GM19239 (cell line): ENCODE measurements at places on chromosomes 5 and 9.

DNA sequence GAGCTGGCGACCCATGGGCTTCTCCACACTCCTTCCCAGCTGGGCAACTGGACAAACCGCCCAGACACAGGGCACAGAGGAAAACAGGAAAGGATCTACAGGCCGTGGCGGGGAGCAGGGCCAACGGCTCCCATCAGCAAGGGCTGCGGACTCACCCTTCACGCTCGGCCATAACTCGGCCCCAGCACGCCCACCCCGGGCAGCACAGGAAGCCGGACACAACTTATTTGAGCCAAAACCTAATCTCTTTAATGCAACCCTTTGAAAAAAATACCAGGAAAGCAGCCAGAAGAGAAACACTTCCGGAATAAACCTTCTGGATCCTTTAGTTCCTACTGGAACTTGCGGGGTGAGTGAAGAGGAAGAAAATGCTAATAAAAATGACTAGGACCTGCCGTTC lies 59.9 kb downstream of the VAV2 start:
- DNase-seq: no peak

DNA sequence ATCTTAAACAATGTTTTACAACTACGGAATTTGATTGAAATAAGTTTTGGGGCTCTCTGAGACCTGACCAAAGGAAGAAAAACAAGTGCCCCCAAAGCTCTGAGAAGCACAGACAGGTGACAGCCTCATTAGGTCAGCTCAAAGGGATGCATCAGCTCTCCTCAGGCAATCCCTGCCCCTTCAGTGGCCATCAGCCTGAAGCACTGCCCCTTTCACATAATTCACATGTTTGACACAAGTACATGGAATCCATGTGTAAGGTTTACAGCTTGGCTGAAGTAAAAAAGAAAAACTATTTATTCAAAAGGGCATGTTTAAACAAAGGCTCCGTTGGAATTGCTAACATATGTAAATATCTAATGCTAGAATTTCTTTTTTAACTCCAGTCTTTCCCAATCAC lies 56.3 kb downstream of the TSSK1B start:
- DNase-seq: no peak

DNA sequence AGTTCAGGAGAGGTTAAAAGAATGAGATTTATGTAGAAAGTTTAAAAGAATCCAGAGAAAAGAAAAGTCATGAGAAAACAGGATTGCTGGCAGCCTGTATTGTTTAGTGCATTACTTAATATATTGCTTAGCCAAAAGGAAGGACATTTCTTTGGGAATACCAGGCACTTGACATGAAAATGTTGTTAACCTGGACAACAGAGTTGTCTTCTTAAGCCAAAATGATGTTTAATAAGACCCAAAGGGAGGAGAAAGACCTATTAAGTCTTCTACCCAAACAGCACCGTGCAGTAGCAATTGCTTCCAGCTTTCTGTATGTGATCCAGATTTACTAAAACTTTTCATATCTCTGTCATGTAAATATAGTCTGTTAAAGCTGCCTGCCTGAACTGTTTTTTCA lies 74.0 kb upstream of the PRLR start:
- DNase-seq: no peak

- no peak for DNase-seq
Measured at GRCh38 chr9:90569511-90569910, 73.1 kb downstream of the DIRAS2 start.

DNA sequence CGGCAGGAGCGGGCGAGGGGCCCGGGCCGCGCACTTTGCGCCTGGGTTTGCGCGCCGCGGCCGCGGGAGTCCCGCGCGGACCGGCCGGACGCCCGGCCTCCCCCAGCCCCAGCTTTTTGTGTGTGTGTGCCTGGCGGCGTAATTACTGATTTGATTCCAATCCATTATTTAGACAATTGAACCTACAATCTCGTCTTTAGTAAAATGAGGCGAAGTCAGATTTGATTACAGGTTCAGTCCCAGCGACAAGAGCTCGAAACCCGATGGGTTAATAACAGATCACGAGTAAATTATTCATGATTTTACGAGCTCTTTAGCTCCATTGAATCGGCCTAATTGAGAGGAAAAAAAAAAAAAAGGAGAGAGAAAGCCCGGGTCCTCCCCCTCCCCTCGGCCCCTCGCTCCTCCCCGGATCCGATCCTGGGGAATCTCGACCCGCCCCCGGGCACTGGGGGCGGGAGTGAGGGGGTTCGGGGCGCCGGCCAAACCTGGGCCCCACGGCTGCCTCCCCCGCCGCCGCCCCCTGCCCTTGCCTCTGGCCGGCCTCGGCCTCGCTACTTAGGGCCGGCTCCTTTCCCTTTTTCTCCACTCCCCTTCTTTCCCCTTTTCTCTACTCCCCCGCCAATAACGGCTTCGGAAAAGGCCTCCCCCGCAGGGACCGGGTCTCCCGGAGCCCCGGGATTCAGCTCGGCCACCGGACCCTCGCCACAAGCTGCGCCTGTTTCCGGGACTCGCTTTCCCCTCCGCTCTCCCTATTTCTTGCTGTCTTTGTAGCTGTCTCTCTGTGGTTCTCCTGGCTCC lies 6.6 kb downstream of the LHX2 start:
- no peak for DNase-seq
